Kidney (tissue), 22 donors: ENCODE measurements at places on chromosomes 5 and 9. TPM values are rescaled to one million over a fixed set of nuclear protein-coding genes. Genes with fewer than 3 reads are reported as not detected.

DNA sequence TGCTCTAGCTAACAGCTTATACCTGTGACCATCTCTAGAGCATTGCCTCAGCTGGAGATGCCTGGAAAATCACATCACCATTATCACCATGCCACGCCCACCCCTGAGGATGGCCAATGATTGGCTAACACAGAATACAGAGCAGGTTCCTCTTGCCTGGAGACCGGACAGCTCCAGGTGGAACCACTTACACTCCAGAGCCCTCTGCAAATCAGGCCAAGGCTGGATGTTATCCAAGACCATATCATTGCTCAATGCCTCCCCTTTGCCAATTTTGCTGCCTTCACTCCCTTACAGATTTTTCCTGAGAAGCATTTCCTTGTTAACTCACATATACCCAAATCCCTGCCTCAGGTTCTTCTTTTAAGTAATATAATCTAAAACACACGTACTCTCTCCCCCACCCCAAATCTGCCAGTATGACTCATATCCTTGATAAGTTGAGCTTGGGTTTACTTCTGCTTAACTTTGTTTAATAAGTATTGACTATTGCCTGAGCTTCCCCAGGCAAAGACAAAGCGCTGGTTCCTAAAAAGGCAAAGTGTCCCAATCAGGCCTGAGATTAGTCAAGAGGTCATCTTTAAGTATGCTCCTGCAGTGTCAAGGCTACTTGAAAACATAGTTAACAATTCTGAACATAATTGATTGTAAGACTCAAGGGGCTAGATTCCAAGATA, 309.6 kb downstream of the EPB41L4A start:
- DNase-seq: no peak

GRCh38 chr9:134344068-134344799, 18.0 kb downstream of the RXRA start:
- DNase-seq: no peak

DNA sequence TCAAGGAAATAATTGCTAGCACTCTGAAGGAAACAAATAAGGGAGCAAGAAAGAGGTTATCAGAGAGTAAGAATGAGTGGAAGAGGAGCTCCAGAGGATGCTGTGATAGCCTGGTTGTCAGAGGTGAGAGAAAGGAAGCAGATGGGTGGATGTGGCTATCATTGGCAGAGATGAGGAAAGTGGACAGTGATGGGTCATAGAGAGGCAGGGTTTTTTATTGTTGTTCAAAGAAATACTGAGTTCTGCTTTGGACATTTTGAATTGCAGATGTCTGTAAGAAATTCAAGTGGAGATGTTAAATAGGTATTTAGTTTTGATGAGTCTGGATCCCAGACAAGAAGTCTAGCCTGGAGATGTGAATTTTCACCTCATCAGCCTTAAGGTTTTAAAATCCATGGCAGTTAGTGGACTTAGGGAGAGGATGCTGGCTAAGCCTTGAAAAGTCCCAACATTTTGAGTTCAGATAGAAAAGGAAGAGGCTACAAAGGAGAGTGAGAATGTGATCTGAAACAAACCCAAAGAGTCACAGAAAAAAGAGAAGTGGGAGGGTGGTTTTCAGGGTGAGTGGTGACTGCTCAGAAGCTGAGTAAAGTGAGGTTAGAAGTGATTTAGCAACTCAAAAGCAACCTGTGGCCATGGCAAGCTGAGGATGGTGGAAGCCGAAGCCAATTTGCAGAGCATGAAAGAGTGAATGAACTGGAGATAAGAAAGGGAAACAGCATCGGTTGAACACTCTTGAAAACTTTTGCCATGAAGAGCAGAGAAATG, 50.4 kb downstream of the PPIC start:
- no peak for DNase-seq

GRCh38 chr9:107836300-107836699, 346.7 kb upstream of the KLF4 start:
- no peak for DNase-seq

- no peak for DNase-seq
Measured at GRCh38 chr9:125998837-125999503, 251.8 kb downstream of the PBX3 start.

- no peak for DNase-seq
Measured at GRCh38 chr9:89881431-89881830, 276.6 kb downstream of the GADD45G start.

Gene ORM1
- not detected for total RNA-seq
